ENCODE measurements at places on chromosomes 1 and 21. TPM values are rescaled to one million over a fixed set of nuclear protein-coding genes. Genes with fewer than 3 reads are reported as not detected.

The SELP gene
- 0.48 TPM for total RNA-seq

The DNAJC6 gene
- 1.3 TPM for total RNA-seq

The ITPKB gene
- 27.7 TPM for total RNA-seq

The TPR gene
- total RNA-seq: 118 TPM

The MYOG gene
- total RNA-seq: not detected

The AXDND1 gene
- 0.69 TPM for total RNA-seq

The CSF3R gene
- not detected for total RNA-seq

The C4BPA gene
- total RNA-seq: 0.58 TPM

The BSND gene
- not detected for total RNA-seq

The ANGPTL7 gene
- not detected for total RNA-seq

The FMO4 gene
- total RNA-seq: 1.8 TPM

The GBP1 gene
- 80.9 TPM for total RNA-seq

The TNFRSF8 gene
- 13.7 TPM for total RNA-seq

The ERRFI1 gene
- total RNA-seq: 3.3 TPM

The RHCE gene
- total RNA-seq: 0.26 TPM

The HHAT gene
- total RNA-seq: 0.65 TPM

The F13B gene
- total RNA-seq: not detected

The RPTN gene
- not detected for total RNA-seq

The YBX1 gene
- 1,366 TPM for total RNA-seq

The S100A2 gene
- total RNA-seq: 0.76 TPM

The ADAMTS4 gene
- total RNA-seq: 1.1 TPM

The PLA2G2F gene
- not detected for total RNA-seq

The CDK11B gene
- total RNA-seq: 39.2 TPM

The NIT1 gene
- total RNA-seq: 51.8 TPM

The MAP10 gene
- 0.71 TPM for total RNA-seq

The NBPF6 gene
- not detected for total RNA-seq

The NUP210L gene
- 0.05 TPM for total RNA-seq

The GUCA2B gene
- total RNA-seq: not detected

The IGSF21 gene
- not detected for total RNA-seq

The MLLT11 gene
- total RNA-seq: 2.6 TPM

The ZNF683 gene
- total RNA-seq: 0.13 TPM

The FAM72D gene
- total RNA-seq: 2.8 TPM

The MYCL gene
- total RNA-seq: 0.08 TPM

The VHLL gene
- 0.42 TPM for total RNA-seq

The CD101 gene
- total RNA-seq: 0.65 TPM

The KCNK2 gene
- total RNA-seq: not detected

The C1QC gene
- total RNA-seq: 0.74 TPM

The LCE3E gene
- not detected for total RNA-seq

The NBPF10 gene
- 0.63 TPM for total RNA-seq

The TDRD10 gene
- not detected for total RNA-seq

The ATP6V1G3 gene
- not detected for total RNA-seq

The FLVCR1 gene
- total RNA-seq: 14.7 TPM

The TMPRSS15 gene
- total RNA-seq: not detected

The FCGR2B gene
- total RNA-seq: 0.13 TPM

The CRNN gene
- not detected for total RNA-seq

The TCHH gene
- 0.05 TPM for total RNA-seq

The SPATA45 gene
- total RNA-seq: not detected

The DCAF8 gene
- 64.4 TPM for total RNA-seq

The LCE1B gene
- not detected for total RNA-seq

The SPATA21 gene
- not detected for total RNA-seq

The FCRL1 gene
- total RNA-seq: not detected

The SLC44A3 gene
- not detected for total RNA-seq

The EFNA1 gene
- 0.61 TPM for total RNA-seq

The DNASE2B gene
- total RNA-seq: not detected

The IGFN1 gene
- total RNA-seq: not detected

The ARHGAP29 gene
- 0.33 TPM for total RNA-seq

The CRP gene
- 0.68 TPM for total RNA-seq
